ENCODE measurements at places on chromosomes 4 and X. TPM values are rescaled to one million over a fixed set of nuclear protein-coding genes. Genes with fewer than 3 reads are reported as not detected.

The DMP1 gene
- total RNA-seq, result not detected

The HS6ST2 gene
- 19.8 TPM for total RNA-seq

The DCLK2 gene
- 7.3 TPM for total RNA-seq

The ODAM gene
- not detected for total RNA-seq

The NAA10 gene
- 13.6 TPM for total RNA-seq

The PAGE2B gene
- not detected for total RNA-seq

The GAGE12E gene
- not detected for total RNA-seq

The REELD1 gene
- not detected for total RNA-seq

The PRRG3 gene
- total RNA-seq, result 9.4 TPM

The MXD4 gene
- total RNA-seq, result 21.4 TPM

The GPM6B gene
- total RNA-seq, result 18.8 TPM

The HS3ST1 gene
- under 0.01 TPM for total RNA-seq

The CENPVL2 gene
- not detected for total RNA-seq

The AKAP4 gene
- total RNA-seq, result 1.0 TPM

The ANXA10 gene
- not detected for total RNA-seq

The LARP7 gene
- 16.7 TPM for total RNA-seq

The HHIP gene
- 8.4 TPM for total RNA-seq

The FAM120C gene
- 6.3 TPM for total RNA-seq

The SH2D1A gene
- total RNA-seq, result 1.0 TPM

The NAAA gene
- 13.0 TPM for total RNA-seq

The SPARCL1 gene
- 116 TPM for total RNA-seq

The UXT gene
- total RNA-seq, result 86.6 TPM

The ARR3 gene
- total RNA-seq, result not detected

The PAGE2 gene
- not detected for total RNA-seq

The BGN gene
- 24.5 TPM for total RNA-seq

The ZNF157 gene
- total RNA-seq, result 0.52 TPM

The PRAF2 gene
- 4.7 TPM for total RNA-seq

The NAT8L gene
- 1.0 TPM for total RNA-seq

The MAGEB2 gene
- total RNA-seq, result not detected

The SMARCA1 gene
- 53.8 TPM for total RNA-seq

The C4orf36 gene
- not detected for total RNA-seq

The ARMCX6 gene
- total RNA-seq, result 34.4 TPM

The HMX1 gene
- total RNA-seq, result not detected

The CXCL6 gene
- total RNA-seq, result not detected

The CRMP1 gene
- total RNA-seq, result 5.7 TPM

The TLL1 gene
- total RNA-seq, result 2.6 TPM

The ZMAT1 gene
- total RNA-seq, result 1.0 TPM

The ARAF gene
- 7.3 TPM for total RNA-seq

The UNC5C gene
- total RNA-seq, result 1.0 TPM

The ZNF630 gene
- 2.1 TPM for total RNA-seq

The NUDT10 gene
- total RNA-seq, result 1.0 TPM

The GPR101 gene
- total RNA-seq, result not detected

The AWAT1 gene
- not detected for total RNA-seq

The TMA16 gene
- total RNA-seq, result 20.9 TPM

The ARHGAP36 gene
- total RNA-seq, result 292 TPM

The TAF1 gene
- total RNA-seq, result 59.0 TPM

The AR gene
- 7.8 TPM for total RNA-seq

The KLF8 gene
- total RNA-seq, result 2.6 TPM

The PCSK1N gene
- total RNA-seq, result not detected

The AFP gene
- 1.0 TPM for total RNA-seq

The SMIM31 gene
- total RNA-seq, result not detected

The ARMCX2 gene
- 84.0 TPM for total RNA-seq

Measured in skeletal muscle tissue (tissue), 5 donors.